ENCODE measurements at places on chromosomes 3 and 15.
A peak's percentile ranks its signal among the peaks of the same experiment; 100 is the strongest.

DNA sequence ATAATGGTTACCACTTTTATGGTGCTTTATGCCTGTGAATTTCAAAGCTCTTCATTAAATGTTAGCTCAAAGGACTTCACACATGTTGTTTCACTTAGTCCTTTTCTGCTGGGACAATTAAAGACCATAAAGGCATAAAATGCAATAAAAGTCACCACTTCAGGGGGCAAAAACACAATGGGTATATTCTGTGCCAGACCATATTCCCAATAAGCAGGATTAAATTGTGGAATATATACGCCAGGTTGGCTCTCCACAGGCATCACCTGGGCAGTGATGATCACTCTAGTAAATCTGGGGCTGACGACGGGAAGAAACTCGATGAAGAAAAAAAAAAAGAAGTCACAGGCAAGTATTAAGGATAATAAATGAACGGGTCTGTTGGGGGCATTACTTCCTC, 370.2 kb upstream of the CNTN4 start:
- DNase-seq = no peak

DNA sequence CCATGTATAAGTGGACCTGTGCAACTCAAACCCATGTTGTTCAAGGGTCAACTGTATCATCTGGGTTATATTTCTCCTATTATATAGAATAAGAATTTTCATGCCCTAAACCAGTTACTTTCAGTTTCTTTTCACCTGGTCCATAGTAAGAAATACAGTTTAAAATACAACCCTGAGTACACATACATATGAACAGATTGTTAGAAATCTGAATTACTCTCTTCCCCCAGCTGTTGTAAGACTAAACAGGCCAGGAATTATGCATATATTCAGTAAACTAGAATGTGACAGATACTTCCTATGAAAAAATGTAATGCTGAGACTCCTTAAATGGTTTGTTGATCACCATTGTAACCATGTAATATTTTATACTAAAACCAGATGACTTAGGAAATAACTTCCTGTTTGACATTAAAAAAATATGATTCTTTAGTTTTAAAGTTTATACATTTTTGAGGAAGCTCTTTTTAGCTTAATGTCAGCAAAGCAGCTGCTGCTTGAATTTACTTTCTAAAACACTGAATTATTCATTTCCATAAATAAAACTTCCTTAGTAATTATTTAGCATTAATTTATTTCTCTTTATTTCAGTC, 52.5 kb upstream of the ZCWPW2 start:
- no peak for DNase-seq

- DNase-seq = peak; percentile 82
Measured at GRCh38 chr3:69051756-69052471, at the start of gene TMF1. TMF1 (minus strand) TSS chr3:69052333; CDS start chr3:69052086, 247 bp downstream.

GRCh38 chr15:41490355-41490754, 3.3 kb upstream of the ITPKA start:
- peak; percentile 99 for DNase-seq

DNA sequence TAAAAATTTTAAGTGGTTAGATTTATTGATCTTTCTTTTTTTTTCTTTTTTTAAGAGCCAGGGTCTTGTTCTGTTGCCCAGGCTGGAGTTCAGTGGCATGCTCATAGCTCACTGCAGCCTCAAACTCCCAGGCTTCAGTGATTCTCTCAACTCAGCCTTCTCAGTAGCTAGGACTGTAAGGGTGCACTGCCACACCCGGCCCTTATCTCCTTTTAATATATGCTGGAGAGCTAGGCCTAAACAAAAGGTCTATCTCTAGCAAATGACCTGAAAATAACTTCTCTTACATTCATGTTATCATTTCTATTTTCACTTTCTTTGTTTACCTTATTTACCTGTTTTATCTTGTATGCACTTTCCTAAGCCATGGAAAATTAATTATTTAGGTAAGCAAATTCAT, 35.2 kb upstream of the MELTF start:
- no peak for DNase-seq

DNA sequence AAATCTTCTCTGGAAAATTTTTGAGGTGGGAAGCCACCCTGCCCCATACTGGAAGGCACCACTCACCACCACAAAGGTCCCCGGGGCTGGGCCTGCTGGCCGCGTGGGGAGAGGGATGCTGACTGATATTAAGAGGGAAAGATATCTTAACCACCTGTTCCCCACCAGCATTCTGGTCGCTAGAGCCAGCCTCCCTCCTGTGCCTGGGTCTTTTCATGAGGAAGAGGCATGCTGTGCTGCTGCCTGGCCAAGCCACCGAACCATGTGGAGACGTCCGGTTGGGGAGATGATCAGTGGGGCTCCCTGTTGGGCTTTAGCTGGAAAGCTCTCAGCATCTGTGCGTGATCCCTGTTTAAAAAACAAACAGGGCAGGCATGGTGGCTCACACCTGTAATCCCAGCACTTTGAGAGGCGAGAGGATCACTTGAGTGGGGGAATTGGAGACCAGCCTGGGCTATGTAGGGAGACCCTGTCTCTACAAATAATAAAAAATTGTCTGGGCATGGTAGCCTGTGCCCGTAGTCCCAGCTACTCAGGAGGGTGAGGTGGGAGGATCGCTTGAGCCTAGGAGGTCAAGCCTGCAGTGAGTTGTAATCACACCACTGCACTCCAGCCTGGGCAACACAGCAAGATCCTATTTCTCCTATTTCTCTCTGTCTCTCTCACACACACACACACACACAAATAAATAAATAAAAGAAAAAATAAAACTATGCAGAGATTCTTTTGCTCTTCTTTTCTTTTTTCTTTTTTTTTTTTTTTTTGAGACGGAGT, 1.0 kb downstream of the KLHL18 start:
- DNase-seq = no peak

- DNase-seq = no peak
Measured at GRCh38 chr15:74428442-74428787, 5.3 kb downstream of the SEMA7A start.

- no peak for DNase-seq
Measured at GRCh38 chr15:29124581-29125381, 144.8 kb downstream of the NSMCE3 start.

DNA sequence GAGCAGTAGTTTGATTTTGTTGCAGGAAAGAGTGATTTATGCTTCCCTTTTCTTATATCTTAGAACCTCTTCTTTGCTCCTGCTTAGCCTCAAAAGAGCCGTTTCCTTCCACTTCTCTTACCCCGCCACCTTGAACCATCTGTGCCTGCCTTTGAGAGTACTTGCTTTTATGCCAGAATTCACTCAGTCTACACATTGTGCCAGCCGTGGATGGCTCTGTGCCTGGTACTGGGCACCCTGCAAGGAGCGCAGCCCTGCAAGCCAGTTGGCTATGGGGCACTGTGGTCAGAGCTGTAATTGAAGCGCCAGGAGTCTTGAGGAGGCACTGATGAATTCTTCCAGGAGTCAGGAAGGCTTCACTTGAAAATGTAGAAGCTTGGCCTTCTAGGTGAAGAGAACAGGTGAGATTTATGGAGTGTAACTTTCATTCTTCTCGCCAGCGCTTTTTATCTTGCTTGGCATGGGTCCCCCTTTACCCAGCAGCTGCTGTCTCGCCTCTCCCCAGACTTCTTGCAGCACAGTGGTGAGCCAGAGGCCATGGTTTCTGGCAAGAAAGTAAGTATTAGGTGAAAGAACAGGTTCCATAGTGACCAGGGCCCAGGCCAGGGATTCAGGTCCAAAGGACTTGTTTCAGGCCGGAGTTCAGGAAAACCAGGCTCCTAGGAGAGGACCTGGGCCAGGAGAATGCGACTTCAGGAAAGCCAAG, 4.9 kb downstream of the TMED3 start:
- no peak for DNase-seq

DNA sequence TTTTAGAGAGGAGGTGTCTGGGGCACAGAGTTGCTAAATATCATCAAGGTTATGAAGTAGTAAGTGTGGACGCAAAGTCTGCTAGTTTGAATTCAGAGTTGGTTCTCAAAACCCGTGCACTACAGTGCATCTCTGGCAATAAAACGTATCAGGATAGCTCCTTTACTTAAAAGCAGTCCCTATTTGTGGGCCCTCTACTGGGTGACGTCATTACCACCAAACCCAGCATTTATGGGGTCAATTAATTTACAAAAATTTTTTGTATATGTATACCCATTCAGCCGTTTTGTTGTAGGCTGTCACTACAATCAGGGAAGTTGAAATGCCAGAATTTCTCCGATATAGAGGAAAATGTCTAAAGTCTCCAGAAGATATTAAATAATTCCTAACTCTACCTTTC, 8.8 kb downstream of the OR4F15 start:
- no peak for DNase-seq

- DNase-seq = no peak
Measured at GRCh38 chr3:16720367-16720940, 115.2 kb upstream of the DAZL start.

DNA sequence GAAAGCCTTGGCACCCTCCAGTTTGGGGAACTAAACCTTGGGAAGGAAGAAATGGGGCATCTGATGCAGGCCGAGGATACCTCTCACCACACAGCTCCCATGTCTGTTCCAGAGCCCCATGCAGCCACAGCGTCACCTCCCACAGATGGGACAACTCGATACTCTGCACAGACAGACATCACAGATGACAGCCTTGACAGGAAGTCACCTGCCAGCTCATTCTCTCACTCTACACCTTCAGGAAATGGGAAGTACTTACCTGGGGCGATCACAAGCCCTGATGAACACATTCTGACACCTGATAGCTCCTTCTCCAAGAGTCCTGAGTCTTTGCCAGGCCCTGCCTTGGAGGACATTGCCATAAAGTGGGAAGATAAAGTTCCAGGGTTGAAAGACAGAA, 7.7 kb downstream of the MAP1A start:
- no peak for DNase-seq

- no peak for DNase-seq
Measured at GRCh38 chr3:5565026-5565425, 377.5 kb downstream of the EDEM1 start.

- DNase-seq = no peak
Measured at GRCh38 chr15:42919308-42919707, 1.3 kb downstream of the TTBK2 start.

- DNase-seq = no peak
Measured at GRCh38 chr3:136819731-136820679, 1.1 kb downstream of the SLC35G2 start.

DNA sequence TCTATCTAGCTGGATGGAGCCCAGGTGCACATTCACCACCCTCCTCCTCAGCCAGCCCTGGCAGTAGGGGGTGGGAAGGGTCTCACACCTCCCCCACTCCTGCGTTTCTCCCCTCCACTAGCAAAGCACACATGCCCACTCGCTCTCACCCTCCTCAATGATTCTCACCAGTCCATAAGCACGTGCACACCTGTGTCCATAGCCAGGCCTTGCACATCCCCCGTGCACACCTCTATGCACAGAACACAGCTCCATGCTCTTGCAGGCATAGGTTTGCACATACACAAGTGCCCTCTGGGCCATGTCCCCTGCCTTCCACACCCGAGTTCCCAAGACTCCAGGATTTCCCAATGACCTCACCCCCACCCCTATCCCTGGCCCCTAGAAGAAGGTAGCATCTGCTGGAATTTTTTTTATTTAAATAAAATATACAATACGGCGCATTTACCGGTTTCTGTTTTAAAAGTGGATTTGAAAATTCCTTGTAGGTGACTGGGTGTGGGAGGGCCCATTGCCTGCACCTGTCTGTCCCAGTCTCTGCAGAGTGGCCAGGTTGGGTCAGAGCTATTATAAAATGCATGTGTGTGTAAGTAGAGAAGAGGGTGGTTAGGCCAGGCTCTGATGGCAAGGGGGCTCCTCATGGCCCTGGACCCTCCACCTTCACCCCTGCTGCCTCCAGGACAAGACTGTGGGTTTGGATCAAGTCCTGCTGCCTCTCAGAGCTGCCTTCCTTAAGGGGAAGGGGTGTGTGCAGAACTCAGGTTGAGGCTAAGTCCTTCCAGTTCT, 49.1 kb downstream of the HCN4 start:
- no peak for DNase-seq

DNA sequence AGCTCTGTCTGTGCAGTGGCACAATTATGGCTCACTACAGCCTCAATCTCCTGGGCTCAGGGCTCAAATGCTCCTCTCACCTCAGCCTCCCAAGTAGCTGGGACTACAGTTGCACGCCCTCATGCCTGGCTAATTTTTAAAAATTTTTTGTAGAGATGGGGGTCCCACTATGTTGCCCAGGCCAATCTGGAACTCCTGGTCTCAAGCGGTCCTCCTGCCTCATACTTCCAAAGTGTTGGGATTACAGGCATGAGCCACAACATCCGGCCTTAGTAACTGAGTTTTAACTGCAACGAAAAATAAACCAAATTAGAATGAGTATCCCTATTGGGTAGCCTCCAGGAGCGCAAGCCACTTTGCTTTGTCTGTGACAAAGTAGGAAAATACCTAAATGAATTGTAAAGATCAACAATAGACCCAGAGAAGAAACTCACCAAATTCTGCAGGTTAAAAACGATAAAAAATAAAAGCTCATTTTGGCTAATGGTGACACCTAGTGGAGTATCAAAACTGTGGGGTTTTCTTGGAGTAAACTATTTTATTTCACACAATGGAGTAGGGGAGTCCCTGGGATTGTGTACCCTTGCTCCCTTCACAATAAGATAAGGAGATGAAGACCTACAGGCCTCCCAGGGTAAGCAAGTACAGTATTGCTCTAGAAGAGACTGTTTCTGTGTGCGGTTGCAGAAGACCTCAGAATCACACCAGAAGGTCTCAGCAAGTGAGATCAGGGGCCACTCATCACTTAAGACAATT, 21.0 kb upstream of the CA12 start:
- peak; percentile 12 for DNase-seq

- no peak for DNase-seq
Measured at GRCh38 chr15:28915041-28915810, 29.5 kb downstream of the APBA2 start.

- DNase-seq = no peak
Measured at GRCh38 chr15:39784638-39785037, 2.0 kb upstream of the FSIP1 start.

DNA sequence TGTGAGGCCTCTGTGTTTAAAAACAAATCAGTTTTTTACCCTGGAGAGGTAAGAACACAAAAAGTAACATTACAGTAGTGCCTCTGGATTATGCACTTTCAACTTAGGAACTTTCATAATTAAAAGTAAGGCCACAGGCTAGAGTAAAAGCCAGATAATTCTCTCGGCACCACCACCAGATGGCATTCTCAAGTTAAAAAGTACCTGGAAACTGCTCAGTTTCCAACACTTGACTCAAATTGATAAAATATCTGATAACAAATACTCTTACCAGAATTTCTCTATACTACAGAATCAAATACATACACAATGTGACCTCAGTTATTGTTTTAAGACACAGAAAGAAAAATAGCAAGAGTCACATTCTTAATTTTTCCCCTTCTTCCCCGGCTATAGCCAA, 19.9 kb downstream of the SPICE1 start:
- no peak for DNase-seq

DNA sequence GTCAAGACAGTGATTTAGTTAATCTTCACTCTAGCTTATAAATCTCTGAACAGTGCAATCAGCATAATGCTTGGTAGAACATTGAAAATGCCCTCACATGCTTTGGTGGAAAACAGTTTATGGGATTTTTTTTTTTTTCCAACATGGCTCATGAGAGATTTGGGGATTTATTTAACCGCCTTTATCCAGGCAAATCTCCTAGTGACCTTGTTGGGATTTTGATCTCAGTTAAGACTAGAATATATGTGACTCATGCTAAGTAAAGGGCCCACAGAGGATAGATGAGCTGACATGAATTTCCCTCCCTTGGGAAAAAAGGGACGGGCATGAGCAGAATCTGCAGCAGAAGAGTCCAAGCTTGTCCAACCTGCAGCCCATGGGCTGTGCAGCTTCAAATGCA, 18.7 kb downstream of the LRTM1 start:
- DNase-seq = no peak

- no peak for DNase-seq
Measured at GRCh38 chr3:183278479-183279088, 25.5 kb downstream of the B3GNT5 start.

GRCh38 chr3:64271631-64272030, 46.4 kb upstream of the PRICKLE2 start:
- no peak for DNase-seq
